ENCODE measurements at places on chromosomes 7 and 10.

- DNase-seq = peak; percentile 75
These were observed 16.9 kb upstream of the ZFAND2A start for GRCh38 chr7:1176891-1177373.

DNA sequence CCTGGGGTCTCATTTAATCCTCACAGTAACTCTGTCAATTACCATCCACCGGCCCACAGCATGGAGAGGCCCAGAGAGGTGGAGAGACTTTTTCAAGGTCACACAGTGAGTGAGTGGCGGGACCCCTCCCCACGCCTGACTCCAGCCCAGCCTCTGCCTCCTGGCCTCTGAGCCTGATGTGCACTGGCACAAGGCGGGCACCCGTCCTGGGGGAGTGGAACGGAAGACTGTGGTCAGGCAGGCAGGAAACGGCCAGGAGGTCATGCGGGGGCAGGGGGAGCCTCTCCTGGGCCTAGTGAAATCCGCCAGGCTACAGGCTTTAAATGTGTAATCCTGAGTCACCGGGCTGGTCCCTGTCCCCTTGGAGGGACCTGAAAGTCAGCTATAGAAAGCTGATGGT lies 32.2 kb downstream of the ZCCHC24 start:
- DNase-seq = no peak

GRCh38 chr7:50554431-50555322 lies 10.5 kb downstream of the DDC start:
- no peak for DNase-seq

- DNase-seq = no peak
These were observed 146.8 kb downstream of the CELF2 start for GRCh38 chr10:11164551-11164802.

GRCh38 chr10:101071267-101071884 lies 9.6 kb downstream of the KAZALD1 start:
- no peak for DNase-seq

DNA sequence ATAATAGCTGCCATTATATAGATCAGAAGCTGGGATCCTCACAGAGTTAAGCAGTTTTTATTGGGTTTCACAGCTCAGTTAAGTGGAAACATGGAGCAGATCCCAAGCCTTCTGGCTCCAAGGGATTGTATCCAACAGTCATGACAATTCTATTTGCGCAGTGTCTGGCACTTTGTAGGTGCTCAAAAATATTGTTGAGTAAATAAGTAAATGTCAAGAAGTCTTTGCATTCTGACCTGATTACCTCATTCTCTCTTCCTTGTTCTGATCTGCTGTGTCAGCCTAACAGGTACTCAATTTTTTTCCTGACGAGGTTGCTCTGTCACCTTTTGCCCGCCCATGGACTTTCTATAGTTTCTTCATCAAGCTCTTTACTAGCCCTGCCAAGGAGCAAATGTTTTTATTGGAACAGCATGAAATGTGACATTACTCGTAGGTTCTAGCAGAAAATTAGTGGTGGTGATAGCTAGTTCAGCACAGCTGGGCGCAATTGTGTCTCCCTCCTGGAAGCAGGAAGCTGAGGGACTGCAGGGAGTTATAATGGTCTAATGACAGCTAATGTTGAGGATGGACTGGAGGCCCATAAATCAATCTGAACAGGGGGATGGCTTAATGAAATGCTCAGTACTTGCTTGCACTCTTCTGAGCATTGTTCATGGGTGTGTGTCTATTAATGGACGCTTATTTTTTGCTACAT lies 680.2 kb downstream of the CCSER2 start:
- no peak for DNase-seq

GRCh38 chr7:71155236-71155635 lies 23.3 kb downstream of the GALNT17 start:
- DNase-seq = no peak

- peak; percentile 13 for DNase-seq
These were observed 1.5 kb downstream of the GSDME start for GRCh38 chr7:24755541-24756407.

GRCh38 chr7:24129597-24129996 lies 154.4 kb upstream of the NPY start:
- DNase-seq = no peak

DNA sequence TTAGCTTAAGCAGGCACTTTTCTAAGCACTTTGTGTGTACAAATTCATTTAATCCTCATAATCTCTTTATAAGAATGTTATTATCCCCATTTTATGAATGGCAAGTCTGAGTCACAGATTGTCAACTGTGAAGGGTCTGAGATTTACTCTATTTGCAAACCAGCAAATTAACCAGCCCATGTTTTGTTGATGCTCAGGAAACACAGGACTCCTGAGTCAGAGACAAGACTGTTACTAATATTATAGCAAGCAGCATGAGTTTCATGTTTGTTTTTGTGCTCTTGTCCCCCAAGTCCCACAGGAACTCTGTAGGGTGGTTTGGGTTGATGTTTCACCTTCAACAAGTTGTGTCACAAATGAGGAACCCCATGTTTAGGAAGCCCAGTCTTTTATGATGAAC lies 182.0 kb upstream of the PPP1R3A start:
- no peak for DNase-seq

GRCh38 chr10:77820349-77820748 lies 106.2 kb downstream of the DLG5 start:
- DNase-seq = no peak

- no peak for DNase-seq
These were observed 28.8 kb upstream of the DIP2C start for GRCh38 chr10:718143-718700.

DNA sequence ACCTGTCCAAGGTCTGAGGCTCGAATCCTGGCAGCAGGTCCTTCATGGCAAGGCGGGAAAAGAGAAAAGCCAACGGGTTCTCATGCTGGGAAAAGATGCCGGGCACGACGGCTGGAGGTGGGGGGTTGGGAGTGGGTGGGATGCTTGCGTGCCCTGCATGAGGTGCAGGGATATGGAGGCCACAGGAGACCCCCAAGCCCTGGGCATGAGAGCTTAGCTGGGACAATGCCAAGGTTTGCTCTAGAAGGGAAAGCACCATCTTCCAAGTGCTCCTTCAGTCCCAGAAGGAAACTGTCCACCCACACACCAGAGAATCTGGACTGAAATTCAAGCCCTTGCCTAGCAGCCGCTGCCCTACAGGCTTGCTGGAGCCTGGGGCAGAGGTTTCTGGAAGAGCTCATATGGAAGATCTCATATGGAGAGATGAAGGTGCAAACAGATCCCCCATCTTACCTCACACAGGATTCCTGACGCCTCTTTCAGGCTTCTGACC lies 64.3 kb downstream of the ZRANB1 start:
- no peak for DNase-seq

DNA sequence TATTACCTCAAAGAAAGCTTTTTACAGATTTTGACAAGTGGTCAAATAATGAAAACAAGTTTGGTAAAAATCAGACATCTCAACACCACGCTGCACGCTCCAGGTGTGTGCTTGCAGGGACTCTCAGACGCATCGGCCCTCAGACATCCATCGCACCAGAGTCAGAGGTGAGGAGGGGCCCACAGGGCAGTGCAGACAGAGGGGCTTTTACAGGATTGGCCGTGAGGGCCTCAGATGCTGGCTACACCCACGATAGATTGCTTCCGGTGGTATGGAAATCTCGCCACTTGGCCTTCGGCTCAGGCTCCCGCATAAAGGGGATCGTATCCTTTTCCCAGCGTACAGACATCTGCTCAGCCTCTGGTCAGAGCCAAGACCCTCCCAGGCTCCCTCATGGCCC lies 72.1 kb downstream of the TCERG1L start:
- no peak for DNase-seq

GRCh38 chr10:65945061-65945460 lies 980.8 kb upstream of the LRRTM3 start:
- no peak for DNase-seq

DNA sequence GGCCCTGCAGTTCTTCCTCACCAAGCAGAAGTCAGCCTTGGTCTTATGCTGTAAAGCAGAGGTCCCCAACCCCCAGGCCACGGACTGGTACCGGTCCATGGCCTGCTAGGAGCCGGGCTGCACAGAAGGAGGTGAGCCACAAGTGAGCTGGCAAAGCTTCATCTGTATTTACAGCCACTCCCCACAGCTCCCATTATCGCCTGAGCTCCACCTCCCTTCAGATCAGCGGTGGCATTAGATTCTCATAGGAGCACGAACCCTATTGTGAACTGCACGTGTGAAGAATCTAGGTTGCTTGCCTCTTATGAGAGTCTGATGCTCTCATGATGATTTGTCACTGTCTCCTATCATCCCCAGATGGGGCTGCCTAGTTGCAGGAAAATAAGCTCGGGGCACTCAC lies 87.6 kb upstream of the NEBL start:
- no peak for DNase-seq

DNA sequence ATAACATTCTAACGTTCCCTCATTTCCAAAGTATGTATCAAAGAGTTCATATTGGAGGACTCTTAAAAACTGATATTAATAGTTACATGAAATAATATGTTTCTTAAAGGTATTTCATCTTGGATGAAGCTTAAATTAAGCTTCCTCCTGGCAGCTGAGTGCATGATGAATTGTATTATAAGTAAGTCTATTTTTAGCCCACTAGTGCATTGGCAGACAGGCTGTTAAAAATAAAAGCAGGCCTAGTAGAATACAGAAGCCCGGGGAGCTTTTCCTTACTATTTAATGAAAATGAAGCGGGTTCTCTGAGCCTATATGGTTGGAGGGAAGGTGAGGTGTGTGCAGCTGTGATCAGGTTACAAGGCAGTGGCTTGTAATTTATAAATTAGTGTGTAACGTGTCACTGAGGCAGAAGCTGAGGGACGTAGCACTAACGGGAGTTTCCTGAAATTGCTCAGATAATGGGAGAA lies 130.7 kb upstream of the KMT2E start:
- no peak for DNase-seq

DNA sequence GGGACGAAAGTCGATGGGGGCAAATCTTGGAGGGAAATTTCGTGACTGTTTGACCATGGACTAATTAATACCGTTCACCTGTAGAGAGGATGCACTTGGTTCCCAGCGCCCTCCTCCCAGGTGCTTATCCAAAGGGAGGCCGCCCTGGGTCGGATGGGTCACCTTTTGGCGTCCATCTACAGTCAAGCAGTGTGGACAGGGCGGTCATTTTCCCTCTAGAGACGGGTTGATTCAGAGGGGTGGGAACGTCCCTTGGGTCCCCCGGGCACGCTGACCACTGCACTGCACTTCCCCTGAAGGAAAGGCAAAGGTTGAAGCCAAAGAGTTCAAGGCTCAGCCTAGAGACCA lies 2.0 kb downstream of the PRR15 start:
- DNase-seq = no peak

GRCh38 chr10:12348294-12348869 lies 965 bp upstream of the CAMK1D start:
- DNase-seq = no peak

DNA sequence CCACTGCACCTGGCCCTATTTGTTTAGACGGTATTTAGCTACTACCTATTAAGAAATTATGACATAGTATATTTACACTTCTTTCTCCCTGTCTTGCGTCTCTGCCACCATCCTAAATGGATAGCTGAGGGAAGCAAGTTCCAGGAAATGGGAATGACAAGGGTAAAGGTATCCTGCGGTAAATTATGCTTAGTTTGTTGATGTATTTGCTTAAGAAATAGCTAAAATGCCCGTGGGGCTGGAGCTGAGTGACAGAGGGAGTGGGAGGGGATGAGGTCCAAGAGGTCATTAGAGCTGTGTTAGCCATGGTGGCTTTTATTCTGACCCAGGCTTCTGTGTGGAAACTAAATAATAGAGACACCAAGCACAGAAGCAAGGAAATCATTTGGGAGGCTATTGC lies 29.0 kb upstream of the UBE2D1 start:
- no peak for DNase-seq

- no peak for DNase-seq
These were observed 4.2 kb downstream of the SUN1 start for GRCh38 chr7:836429-836828.

- no peak for DNase-seq
These were observed 15.7 kb downstream of the HPS1 start for GRCh38 chr10:98431016-98431415.

DNA sequence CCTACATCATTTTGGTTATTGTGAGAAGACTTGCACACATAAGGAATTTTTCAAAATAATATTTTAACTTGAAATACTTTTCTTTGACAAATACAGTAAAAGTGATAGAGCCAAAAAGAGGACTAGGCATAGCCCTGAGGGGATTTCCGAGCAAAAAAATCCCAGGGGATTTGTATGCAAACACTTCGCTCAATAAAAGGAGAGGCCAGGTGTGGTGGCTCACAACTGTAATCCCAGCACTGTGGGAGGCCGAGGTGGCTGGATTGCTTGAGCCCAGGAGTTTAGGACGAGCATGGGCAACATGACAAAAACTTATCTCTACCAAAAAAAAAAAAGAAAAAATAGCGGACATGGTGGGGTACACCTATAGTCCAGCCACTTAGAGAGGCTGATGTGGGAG lies 193.0 kb downstream of the PCDH15 start:
- DNase-seq = no peak

GRCh38 chr10:7547829-7548228 lies 118.9 kb downstream of the ITIH5 start:
- DNase-seq = no peak

GRCh38 chr10:109115179-109115578 lies 808.1 kb downstream of the XPNPEP1 start:
- DNase-seq = no peak

DNA sequence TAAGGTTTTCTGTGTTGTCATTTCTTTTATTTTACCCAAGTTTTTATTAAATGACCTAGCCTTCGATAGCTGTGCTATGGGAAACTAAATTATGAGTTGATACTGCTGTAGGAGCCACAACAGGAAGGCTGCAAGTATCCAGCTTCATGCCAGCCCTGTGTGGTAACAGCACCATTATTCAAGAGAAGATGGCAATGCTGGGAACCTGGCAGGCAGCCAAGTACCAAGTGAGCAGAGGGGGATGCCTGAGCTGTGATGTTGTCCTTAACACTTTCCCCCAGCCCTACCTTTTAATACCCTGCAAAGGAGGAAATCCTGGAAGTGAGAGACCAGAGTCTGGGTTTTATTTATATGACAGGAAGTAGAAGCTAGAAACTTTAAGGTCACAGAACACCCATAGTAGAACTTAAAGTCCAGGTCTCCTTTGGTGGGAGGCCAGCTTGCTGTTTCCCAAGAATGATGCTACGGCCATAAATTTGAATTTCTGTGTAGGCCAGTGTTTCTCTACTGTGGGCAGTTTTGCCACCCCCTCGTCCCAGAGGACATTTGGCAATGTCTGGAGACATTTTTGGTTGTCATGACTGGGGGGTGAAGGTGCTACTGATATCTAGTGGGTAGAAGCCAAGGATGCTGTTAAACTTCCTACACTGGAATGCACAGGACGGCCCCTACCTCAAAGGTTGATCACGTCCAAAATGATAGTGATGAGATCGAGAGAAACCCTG lies 9.2 kb upstream of the ATXN7L1 start:
- DNase-seq = no peak

DNA sequence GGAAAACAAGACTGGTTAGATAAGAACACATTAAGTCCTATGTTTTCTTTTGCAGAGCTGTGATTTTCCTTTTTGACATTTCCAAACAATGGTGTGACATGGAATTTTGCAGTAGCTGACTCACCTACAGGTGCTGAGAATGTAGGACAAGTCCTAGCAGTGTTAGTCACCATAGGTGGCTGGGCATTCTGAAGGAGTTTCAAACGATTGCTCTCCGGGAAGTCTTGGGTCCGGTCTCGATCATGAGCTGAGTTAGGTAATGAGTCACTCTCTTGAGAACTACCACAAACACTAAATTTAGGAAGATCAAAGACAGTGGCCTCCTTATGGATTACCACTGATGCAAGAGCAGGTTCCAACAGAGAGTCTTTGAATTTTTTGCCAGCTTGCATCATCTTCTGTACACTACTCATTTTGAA lies 3.6 kb downstream of the FIGNL1 start:
- DNase-seq = no peak

- DNase-seq = no peak
These were observed 153.3 kb downstream of the RTKN2 start for GRCh38 chr10:62115321-62115720.
